ENCODE measurements at places on chromosomes 1 and 21.

DNA sequence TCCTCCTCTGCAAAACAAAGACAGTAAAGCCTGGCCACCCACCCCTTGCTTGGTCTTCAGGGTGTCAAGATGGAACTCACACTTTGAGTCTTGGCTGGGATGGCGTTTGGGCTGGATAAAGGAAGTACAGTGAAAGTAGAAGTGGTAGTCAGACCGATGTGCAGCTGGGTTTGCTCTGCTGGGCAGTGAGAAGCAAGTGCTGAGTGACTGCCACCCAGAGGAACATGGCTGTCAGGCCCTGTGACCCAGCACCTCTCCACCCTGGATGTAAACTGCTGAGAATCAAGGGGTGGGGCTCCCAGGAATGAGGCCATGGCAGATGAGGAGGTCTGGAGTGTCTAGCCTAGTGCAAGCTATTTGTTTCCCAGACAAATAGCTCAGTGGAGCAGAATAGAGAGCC lies 51.2 kb downstream of the POFUT2 start:
- no peak for DNase-seq

DNA sequence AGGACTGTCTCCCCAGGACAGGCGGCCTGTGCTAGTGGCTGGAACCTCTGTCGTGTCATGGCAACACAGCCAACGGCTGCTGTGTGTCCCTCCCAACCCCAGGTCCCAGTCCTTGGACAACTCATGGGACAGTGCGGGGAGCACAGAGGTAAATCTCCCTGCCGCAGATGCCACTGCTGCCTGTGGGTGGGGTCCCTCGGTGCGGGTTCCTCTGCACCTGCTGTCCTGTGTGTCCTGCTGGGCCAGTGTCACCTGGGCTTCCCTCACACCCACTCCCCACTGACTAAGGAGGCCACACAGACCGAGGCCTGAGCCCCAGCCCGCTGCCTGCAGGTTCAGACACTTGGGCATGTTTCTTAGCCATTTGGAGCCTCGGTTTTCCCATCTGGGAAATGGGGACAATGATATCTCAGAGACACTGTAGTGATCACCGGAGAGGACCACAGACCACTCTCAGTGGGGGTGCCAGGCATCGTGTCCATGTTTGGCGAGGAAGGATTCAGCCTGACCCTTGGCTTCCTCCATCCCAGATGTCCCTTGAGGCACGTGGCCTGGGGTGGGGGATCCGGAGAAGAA lies 96.5 kb downstream of the SIK1 start:
- no peak for DNase-seq

- no peak for DNase-seq
Measured at GRCh38 chr1:89578151-89578550, 53.5 kb downstream of the LRRC8B start.

- DNase-seq, result no peak
Measured at GRCh38 chr1:216184126-216184680, 239.0 kb downstream of the USH2A start.

DNA sequence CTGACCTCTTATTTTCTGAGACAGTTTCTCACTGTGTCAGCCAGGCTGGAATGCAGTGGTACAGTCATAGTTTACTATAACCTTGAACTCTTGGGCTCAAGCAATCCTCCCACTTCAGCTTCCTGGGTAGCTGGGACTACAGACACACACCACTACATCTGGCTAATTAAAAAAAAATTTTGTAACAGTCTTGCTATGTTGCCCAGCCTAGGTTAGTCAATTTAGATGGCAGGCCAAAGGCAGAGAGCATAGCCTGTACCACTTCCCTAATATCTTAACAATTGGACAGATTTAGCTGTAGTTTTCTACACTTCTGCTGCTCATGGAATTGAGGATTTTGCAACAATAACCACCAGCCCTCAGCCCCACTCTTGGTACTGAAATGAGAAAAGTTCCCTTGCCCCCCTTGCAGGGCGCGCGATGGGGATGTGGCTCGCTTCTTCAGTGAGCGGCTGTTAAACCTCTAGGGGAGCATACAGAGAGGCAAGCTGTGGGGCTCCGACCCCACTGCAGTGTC lies 34.9 kb upstream of the PTGFRN start:
- DNase-seq, result no peak

DNA sequence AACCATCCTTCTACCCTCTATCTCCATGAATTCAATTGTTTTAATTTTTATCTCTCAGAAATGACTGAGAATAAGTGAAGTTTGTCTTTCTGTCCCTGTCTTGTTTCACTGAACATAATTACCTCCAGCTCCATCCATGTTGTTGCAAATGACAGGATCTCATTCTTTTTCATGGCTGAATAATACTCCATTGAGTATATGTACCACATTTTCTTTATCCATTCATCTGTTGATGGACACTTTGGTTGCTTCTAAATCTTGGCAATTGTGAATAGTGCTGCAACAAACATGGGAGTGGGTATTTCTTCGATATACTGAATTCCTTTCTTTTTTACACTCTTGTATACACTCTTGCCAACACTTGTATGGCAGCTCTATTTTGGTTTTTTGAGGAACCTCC lies 72.8 kb upstream of the COX20 start:
- no peak for DNase-seq

DNA sequence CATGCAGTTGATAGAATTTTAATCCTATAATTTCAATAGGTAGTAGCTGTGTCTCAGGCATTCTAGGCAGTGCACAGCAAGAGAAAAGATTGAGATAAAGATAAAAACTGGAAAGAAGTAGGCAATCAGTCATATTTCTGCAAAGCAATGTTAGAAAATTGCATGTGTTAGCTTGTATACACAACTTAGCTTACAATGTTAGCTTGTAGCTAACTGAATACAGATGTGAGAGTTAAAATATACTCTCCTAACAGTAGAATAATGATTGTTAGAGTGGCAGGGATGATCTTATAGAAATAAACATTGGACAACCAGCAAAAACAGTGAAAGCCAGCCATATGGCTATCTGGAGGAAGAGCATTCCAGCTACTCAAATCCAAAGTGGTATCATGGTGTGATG lies 29.0 kb downstream of the PTPRC start:
- DNase-seq, result no peak

- no peak for DNase-seq
Measured at GRCh38 chr1:81597720-81598426, 202.9 kb upstream of the ADGRL2 start.

DNA sequence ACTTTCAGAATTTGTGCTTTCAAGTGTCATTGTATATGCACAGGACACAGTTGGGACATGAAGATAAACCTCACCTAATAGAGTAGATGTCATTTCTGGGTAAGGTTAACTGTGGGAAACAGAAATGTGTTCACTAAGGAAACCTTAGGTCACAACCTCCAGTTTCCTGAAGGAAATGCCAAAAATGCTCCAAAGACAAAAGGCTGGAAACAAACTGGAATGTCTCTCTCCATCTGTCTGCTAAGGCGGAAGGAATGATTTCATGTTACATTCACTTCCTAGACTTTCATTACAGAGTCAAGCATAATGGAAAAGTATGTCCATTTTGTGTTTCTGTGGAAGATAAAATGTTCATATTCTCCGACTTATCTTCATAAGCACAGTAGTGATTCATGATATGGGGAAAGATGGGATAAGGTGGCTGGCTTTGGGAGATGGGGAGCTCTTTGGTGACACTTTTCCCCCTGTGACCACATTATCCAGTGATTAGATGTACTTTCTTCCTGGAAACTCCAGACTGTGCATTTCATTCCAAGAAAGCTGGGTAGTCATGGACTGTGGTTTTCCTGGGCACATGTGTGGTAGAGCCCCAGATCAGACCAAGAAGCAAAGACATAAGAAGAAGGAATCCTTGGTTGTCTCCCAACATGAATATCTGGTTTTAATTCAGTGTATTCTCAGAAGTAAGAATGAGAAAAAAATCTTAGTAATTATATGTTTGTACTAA lies 5.7 kb downstream of the S1PR1 start:
- no peak for DNase-seq

- no peak for DNase-seq
Measured at GRCh38 chr1:81358151-81358550, 442.6 kb upstream of the ADGRL2 start.

GRCh38 chr1:56170784-56171320 lies 408.5 kb downstream of the PLPP3 start:
- no peak for DNase-seq

- no peak for DNase-seq
Measured at GRCh38 chr1:81812712-81813111, 12.0 kb downstream of the ADGRL2 start.

DNA sequence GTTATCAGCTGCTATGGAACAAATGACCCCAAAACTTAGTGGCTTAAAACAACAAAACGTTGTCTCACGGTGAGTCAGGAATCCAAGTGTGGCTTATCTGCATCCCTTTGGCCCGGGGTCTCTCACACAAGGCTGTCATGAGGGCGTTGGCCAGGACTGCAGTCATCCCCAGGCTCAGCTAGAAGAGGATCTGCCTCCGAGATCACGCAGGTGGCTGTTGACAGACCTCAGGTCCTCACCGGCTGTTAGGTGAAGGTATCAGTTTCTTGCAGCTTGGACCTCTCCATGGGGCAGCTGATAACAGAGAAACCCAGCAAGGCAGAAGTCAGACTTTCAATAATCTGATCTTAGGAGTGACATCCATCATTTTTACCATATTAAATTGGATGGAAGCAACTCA lies 52.7 kb upstream of the SYT6 start:
- DNase-seq, result no peak

DNA sequence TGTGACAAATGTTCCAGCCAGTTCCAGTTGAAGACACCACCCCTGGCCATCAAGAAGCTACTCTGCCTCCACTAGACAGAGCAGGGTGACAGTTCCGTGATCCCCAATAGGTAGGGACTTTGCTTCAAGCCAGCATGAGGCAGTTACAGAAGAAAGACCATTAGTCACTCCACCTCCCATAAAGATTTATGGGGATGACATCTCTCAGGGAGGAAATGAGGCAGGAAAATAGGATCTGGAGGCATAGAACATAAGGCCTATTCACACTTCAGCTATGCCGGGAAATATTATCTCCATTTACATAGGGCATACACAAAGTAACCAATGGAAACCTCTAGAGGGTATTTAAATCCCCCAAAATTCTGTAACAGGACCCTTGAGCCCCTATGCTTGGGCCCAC lies 3.5 kb upstream of the GBP7 start:
- DNase-seq, result no peak

- DNase-seq, result no peak
Measured at GRCh38 chr1:157218671-157219070, 80.5 kb upstream of the ETV3 start.

- DNase-seq, result no peak
Measured at GRCh38 chr1:61149010-61149860, 66.9 kb downstream of the NFIA start.

DNA sequence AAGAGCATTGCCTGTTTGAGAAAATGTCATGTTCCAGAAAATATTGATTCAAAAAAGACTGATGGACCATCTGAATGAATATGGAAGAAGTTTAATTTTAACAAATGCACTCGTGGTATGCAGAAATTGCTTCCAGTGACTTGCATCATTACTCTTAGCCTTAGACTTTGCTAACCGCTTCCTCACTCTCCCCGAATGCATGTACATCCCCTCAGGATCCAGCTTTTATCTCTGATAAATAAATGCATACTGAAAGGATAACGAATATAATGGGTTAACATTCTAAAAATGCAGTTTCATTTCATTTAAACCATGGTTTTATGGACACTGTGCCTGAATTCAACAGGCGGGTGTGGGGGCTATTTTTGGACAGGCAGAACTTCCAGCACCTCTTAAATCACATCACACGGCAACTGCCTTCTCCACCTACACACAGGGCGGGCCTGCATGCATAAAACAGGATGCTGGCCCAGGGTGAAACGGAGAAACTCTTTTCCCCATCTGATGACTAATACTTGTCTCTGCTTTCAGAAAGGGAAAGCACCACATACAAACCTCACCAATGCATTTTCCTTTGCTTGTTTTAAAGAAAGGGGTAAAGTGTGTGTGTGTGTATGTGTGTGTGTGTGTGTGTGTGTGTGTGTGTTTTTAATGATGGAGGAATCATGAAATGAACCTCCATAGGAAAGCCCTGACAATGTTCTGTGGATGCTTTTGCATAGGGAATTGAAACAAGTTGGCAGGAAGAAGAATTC lies 48.7 kb downstream of the SPAG17 start:
- DNase-seq, result no peak

DNA sequence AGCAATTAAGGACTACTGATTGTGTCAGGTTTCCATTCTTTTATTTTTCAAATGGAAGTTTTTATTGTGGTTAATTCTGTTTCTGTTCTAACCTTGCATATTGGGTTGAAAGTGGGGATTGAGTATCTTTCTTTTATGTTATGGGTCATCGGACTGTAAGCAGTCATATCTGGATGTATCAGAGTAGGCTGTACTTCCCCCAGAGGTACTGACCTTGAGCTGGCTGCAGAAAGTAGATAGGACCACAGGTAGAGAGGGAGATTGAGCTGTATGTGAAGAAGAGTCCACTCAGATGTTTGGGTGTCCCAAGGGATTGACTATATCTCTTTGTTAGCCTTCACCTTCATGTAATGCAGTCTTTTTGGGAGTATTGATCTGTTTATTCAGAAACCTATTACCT lies 20.5 kb upstream of the ALG14 start:
- no peak for DNase-seq

- DNase-seq, result no peak
Measured at GRCh38 chr1:91004145-91004544, 17.7 kb downstream of the ZNF644 start.

GRCh38 chr1:215888159-215888558 lies 321.1 kb downstream of the KCTD3 start:
- no peak for DNase-seq

- no peak for DNase-seq
Measured at GRCh38 chr1:168833801-168834224, 104.8 kb upstream of the DPT start.

DNA sequence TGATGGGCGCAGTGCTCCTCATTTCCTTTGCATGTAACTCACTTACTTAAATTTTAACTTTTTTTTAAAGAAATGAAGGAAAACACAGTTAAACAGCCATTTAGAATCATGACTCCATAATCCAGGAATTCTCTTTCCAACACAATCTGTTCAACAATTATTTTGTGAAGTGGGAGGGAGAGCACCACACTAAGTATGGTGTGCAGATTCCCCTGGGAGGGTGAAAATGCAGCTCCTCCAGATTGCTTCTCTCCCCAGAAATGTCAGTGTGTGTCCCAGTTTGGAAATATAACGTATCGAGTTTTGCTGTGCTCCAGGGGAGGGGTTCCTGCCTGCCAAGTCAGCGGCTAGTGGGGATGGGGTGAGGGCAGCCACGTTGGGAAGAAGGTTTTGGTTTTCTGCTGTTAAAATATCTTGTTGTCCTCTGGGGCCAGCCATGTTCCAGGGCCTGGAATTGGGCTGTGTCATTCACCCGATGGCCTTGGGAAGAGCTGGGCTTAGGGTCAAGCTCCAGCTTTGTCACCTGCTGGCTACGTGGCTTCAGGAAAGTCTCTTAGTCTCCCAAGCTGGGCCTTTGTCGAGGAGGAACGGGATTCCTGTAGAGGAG lies 17.3 kb upstream of the DISP3 start:
- no peak for DNase-seq

GRCh38 chr1:212291505-212292134 lies 6.4 kb downstream of the PPP2R5A start:
- DNase-seq, result no peak

GRCh38 chr1:42551180-42551579 lies 88.1 kb downstream of the CCDC30 start:
- no peak for DNase-seq

GRCh38 chr1:50735443-50735842 lies 224.6 kb downstream of the FAF1 start:
- DNase-seq, result no peak

- DNase-seq, result no peak
Measured at GRCh38 chr1:93739472-93739871, 57.8 kb upstream of the BCAR3 start.
